ENCODE measurements at places on chromosomes 6 and 20.
A peak's percentile ranks its signal among the peaks of the same experiment; 100 is the strongest.

DNA sequence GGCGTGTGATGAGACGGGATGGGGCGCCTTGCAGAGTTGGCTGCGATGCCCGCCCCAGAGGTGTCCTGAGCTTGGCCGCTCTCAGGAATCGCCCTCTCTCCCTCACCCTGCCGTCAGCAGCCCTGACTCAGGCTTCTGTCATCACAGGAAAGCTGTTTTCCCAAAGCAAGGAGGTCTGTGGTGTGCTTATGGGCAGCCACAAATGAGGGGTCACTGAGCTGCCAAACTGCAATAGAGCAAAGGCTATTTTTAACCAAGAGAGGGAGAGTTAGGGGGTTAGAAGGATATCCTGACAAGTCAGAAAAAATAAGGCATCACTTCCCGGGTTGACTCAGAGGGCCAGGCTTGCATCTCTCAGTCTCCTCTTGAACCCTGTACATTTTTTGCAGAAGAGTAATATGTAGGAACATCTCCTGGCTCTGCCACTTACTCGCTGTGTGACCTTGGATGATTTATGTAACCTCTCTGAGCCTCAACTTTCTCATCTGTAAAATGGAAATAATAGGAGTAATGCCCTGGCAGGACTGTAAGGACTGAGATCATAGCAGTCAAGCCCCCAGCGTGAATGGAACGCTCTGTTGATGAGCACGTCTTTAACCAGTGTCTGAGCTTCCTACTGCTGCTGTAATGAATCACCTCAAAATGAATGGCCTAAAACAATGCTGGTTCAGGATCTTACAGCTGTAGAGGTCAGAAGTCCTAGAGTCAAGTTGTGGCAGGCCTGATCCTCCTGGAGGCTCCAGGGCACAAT, 181.9 kb downstream of the NFATC2 start:
- DNase-seq: peak; percentile 99

GRCh38 chr6:104940893-104941728, 15.8 kb upstream of the LIN28B start:
- peak; percentile 41 for DNase-seq

DNA sequence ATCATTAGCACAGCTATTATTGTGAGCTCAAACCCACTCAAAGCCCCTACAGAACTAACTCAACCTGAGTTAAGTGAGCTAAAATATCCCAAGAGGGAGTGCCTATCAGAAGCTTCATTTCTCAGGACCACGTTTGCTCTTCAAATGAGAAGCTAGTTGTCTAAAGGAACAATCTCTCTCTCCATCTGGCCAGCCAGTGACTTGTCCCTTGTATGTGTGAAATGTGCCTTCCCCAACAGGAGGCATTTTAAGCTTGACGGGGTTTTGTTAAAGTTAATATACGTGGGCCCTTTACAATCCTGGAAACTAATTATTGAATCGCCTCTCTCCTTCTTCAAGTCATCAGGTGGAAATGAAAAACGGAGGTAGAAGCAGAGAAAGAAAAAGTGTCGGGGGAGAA, 62.0 kb downstream of the TRERF1 start:
- no peak for DNase-seq

DNA sequence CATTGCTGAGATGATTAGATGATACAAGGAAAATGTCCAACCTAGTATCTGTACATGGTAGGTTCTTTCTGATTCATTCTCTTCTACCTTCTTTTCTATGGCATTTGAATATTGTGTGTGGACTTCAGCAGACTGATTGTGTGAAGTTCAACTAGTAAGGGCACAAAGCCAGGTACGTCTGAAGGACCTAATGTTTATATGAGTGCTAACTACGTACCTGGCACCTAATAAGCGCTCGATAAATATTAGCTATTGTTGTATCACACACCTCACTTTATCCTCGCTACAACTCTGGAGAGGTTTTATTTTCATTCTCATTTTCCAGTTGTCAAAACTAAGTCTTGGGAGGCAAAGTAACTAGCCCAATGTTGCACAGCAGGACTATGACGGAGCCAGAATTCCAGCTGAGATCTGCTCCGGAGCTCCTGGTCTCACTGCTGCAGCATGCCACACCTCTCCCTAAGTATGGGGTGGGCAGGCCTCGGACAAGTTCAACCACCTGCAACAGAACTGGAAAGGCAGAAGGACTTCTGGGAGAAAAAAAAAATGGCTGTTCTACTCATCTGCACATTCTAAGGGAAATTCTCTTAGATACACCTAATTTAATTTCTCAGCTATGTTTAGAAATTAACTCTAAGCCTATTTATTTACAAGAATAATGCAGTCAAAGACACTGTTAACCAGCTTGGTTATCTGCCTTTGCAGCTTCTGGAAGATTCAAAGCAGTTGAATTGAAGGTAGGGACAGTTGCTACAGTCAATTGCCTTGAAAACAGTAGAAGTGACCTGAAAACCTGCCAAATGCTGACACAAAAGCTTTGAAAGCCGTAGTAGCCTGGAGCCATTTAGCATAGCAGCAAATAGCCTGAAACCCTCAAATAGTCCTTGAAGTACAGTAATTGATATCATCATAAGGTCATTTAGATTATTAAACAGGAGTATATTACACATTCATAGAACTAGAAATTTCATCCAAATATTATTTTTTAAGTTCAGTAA, 165.0 kb downstream of the PDE7B start:
- no peak for DNase-seq

GRCh38 chr6:67127041-67127440, 1420.0 kb upstream of the EYS start:
- no peak for DNase-seq

- no peak for DNase-seq
Observed at GRCh38 chr6:140825731-140826130, 1307.0 kb upstream of the GJE1 start.

- no peak for DNase-seq
Observed at GRCh38 chr20:39433466-39433865, 471.3 kb downstream of the DHX35 start.

DNA sequence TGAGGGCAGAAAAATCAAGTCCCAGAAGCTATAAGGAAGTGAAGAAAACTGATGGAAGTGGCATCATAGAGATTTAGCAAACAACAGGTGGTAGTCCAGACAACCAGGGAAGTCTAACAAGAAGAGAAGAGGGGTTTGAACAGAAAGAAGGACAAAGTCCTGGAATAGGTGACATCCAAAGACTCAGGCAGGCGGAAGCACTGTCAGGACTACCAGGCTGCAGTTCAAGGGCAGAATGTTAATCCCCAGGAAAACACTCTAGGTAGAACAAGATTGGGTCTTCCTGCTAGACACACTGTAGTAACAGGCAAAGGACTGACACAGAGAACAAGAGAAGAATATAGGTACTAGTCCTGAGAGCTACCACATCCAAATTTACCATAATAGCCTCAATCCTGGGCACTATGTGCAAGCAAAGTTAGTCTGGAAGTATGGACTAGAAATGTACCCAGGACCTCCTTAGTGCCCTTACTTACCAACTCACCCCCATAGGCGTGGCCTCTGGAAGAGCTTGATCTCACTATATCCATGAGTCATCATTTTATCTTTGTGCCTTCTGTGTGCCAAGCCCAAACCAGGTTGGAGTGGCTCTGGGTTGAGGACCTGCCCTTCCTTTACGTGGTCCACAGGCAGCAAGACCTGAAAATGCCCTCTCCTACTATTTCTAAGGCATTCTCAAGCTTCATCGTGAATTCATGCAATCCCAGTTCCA, 2.2 kb upstream of the EPB41L2 start:
- no peak for DNase-seq

- DNase-seq: no peak
Observed at GRCh38 chr6:157885876-157886275, 62.8 kb downstream of the SNX9 start.

DNA sequence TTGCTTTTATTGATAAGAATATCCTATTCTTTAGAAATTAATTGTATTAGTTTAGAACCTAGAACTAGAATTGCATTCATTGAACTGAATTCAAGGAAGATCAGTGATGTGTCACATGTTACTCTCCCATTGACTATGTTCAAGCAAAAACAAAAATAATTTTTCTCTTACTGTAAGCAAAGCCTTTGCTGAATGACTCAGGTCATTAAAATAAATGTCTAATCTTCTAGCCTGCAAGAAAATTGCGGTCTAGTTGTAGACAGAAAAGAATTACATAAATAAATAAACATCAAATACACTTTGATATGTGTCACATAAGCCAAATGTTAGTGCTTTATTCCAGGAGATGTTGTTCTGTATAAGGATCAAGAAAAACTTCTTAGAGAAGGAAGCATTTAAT, 387.9 kb downstream of the ADGRB3 start:
- DNase-seq: peak; percentile 39

DNA sequence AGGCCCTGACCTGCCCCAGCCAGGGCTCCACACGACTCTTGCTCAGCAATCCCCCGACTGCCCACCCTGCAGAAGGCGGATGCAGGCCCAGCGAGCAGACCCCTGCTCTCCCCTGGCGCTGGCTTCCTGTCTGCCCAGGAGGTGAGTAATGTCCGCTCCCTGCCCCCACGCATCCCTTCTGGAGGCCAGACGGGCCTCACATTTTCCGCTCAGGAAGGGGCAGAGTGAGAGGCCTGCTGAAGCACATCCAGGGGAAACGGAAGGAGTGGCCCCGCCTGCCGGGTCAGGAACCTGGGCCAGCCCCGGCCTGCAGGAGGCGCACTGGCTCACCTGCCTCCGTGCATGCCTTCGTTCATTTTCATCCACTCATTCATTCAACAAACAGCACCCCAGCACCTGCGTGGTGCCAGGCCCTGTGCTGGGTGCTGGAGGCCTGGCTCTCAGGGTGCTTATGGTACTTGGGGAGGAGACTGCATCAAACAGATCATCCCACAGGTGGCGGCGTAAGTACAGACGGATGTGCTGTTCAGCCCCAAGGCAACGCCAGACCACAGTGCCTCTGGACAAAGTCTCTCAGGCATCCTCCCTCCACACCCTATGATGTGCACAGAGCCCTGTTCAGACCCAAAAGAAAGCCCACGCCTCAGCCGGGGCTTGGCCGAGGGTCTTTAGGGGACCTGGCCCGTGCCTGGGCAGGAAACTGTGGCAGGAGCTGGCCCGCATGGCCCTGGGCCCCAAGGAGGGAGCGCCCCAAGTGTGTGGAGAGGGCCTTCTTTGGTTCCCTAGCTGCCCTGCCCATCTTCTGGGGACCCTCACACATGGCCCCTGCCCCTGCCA, 112.1 kb downstream of the ASXL1 start:
- DNase-seq: peak; percentile 54

GRCh38 chr6:134198093-134198492, 119.8 kb downstream of the SGK1 start:
- no peak for DNase-seq

- no peak for DNase-seq
Observed at GRCh38 chr6:123022975-123023374, 26.9 kb downstream of the CLVS2 start.

GRCh38 chr6:42790549-42791181, 8.8 kb downstream of the BICRAL start:
- no peak for DNase-seq

GRCh38 chr20:19367591-19367990, 155.1 kb downstream of the SLC24A3 start:
- DNase-seq: no peak

DNA sequence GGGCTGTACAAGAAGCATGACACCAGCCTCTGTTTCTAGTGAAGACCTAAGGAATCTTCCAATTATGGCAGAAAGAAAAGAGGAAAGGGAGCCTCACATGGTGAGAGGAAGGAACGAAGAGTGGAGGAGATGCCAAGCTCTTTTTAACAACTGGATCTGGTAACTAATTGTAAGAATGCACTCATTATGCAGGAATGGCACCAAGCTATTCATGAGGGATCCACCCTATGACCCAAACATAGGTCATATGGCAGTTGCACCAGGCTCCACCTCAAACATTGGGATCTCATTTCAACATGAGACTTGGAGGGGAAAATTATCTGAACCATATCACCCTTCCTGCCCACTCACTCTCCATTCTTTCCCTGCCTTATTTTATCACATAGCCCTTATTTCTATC, 496.0 kb upstream of the SPTLC3 start:
- DNase-seq: no peak

DNA sequence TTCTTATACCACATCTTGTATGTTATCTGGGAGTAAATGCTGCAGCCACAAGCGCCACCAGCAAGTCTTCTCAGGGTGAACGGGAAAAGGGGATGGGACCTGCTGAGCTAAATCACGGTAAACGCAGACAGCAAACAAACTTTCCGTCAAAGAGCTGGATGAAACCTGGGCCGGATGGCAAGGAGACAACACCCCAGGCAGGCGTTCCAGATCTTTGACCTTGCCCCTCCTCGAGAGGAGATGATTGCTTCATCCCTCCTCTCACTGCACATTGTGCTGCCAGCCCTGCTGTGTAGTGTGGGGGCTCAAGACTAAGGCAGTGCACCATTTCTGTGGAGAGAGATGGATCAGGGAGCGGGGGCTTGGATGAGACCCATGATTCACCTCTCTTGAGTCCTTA, 9.8 kb downstream of the RAET1E start:
- no peak for DNase-seq

DNA sequence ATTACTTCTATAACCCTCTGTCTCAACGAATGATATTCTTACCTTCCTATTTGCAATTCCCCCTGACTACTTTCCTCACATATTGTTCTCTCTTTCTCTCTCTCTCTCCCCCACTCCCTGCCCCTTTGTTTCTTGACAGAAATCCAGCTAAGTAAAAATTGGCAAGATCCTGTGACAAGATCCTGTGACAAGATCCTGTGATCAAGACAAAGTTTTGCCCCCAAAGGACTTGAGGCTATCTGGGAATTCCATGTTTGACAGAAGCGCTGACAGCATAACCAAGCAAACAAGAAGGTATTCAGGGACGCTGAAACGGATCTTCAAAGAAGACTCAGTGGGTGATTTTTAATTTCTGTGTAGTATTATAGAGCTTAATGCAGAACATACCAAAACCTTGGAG, 5.5 kb upstream of the HBS1L start:
- no peak for DNase-seq

DNA sequence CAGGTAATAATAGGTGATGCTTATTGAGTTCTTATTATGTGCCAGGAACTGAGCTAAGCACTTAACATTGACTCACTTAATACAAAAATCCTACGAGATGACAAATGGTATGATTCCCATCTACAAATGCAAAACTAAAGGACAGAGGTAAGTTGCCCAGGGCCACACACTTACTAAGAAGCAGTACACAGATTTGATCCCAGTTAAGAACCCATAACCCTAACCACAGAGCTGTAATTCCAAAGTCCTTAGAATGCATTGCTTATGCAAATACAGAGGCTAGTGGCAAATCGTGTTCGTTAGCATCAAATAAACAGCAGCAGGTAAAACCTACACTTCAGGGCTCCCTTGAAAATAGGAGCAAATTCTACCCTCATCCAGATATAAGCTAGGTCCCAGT, 104.0 kb downstream of the SASH1 start:
- DNase-seq: no peak
